Activated CD8-positive, alpha-beta T cell treated with anti-CD3 and anti-CD28 coated beads, Interleukin-2, amount 10 ng/mL, durations not matched to agents 7 days and 5 days (primary cell): ENCODE measurements at places on chromosomes 16 and 17.

GRCh38 chr17:2592971-2593820 lies at the start of gene PAFAH1B1:
Gene PAFAH1B1 (plus strand): TSS chr17:2593654. CDS start chr17:2638289, 44,635 bp downstream.
- peak; percentile 92 for DNase-seq

DNA sequence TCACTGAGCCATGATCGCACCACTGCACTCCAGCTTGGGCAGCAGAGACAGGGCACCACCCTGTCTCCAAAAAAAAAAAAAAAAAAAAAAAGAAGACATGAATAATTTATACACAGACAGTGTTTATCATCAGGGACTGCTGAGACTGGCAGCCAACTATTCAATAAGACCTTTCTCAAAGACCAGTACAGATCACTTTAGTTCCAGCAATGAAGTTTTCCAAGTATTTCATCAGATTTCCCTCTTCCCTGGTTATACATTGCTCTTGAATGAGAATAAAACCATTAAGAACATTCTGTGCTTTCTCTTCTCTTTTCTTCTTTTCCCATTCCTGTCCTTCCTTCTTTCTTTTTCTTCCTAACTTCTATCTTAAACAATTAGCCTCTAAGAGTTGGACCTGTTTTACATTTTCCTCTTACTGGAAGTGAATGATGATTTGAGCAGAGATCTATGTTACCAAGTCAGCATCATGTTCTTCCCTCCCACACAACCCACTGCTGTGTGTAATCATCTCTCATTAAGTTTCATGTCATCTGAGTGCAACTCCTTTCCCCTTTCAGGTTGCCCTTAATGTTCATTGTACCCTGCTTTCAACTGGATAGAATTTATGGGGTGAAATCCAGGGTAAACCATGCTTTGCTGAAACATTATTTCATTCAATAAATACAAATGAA lies 35.9 kb upstream of the SMIM36 start:
- no peak for DNase-seq

GRCh38 chr16:51559901-51560300 lies 408.8 kb upstream of the SALL1 start:
- no peak for DNase-seq

- DNase-seq = peak; percentile 49
Observed at GRCh38 chr17:27762527-27763305, 37.6 kb downstream of the NOS2 start.

GRCh38 chr16:64656471-64656870 lies 465.4 kb downstream of the CDH11 start:
- DNase-seq = no peak

GRCh38 chr17:42365136-42365535 lies 23.1 kb downstream of the STAT3 start:
- DNase-seq = peak; percentile 29

GRCh38 chr16:84520725-84521496 lies 16.5 kb upstream of the MEAK7 start:
- no peak for DNase-seq

DNA sequence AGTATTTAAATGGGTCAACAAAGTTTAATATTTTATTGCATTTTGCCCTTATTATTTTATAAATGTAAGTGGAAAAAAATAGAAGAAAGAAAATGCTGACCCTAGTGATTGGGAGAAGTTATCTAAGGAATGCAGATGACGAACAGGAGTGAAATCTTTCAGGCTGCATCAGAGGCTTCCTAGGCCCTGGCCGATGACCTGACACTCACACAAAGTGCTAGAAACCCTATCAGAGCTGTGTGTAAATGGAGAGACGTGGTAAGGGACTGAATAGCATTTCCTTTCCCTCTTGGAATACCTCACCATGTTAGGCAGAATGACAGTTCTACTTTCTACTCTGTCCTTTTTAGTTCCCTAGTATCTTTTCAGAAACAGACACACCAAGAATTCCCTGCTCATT lies 44.9 kb upstream of the CNEP1R1 start:
- DNase-seq = no peak

DNA sequence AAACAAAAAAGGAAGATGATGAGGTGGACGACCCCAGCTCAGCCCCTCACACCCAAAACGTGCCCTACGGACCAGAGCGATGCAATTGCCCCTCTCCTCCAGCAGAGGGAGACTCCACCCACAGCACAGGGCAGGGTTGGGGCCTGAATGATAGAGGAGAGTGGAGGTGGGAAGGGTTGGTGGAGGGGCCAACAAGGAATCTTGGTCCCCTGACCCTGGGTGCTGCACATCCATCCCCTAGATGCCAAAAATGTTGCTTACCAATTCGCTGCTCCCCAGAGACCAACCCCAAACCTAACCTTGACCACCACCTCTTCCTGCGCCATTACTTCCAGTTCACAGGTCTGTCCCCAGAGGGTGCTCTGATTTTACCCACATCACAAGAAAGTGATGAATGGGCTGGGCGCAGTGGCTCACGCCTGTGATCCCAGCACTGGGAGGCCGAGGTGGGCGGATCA lies 12.9 kb downstream of the P2RX5 start:
- DNase-seq = peak; percentile 74

DNA sequence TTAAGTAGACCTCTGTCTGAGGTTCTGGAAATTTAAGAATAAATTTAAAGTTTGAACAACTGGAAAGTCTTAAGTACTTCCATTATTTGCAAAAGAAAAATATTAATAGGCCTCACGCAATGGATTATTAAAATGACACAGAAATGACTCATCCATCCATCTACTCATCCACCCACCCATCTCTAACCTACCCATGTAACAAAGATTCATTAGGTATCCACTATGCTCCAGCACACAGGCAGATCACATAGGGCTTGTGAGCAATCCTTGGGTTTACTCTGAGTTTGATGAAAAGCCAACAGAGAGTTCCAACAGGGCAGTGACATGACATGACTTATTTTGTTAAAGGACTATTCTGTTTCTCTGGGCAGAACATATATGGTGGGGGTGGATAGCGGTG lies 93.3 kb downstream of the HELZ start:
- DNase-seq = no peak

- no peak for DNase-seq
Observed at GRCh38 chr16:17350207-17350606, 120.6 kb downstream of the XYLT1 start.

DNA sequence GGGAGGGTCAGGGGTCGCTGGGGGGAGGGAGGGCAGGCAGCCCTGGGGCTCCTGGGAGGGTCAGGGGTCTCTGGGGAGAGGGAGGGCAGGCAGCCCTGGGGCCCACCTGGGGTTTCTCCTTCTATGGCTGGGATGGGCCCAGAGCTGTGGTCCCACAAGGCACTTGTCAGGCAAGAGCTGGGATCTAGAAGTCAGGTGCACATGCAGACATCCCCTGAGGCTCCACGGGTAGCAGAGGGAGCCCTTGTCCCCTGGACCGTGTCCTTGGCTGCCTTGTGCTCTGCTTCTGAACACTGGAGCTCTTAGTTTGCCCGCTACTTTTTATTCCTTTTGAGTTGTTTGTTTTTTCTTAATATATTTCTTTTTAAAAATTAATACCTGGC lies 1.8 kb downstream of the TUBB3 start:
- no peak for DNase-seq

- no peak for DNase-seq
Observed at GRCh38 chr17:67931227-67931626, 65.0 kb downstream of the C17orf58 start.

DNA sequence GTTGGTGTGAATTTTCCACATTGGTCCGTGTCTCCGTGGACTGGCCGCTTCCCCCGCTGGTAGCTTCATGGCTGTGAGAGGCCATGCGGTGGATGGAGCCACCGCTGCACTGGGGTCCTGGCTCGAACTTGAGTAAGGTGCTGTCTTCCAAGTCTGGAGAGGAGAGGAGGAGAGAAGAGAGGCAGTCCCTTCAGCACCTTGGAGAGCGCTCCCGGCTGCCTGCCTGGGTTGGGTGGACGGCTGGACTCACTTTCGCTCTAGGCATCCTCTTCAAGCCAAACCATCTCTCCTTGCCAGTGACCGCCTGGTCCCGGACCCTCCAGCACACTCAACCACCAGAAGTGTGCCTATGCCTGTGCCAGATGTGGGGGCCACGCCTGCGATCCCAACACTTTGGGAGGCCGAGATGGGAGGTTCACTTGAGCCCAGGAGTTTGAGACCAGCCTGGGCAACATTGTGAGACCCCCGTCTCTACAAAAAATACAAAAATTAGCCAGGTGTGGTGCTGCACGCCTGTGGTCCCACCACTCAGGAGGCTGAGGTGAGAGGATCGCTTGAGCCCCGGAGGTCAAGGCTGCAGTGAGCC lies 6.2 kb downstream of the JPH3 start:
- DNase-seq = peak; percentile 73

DNA sequence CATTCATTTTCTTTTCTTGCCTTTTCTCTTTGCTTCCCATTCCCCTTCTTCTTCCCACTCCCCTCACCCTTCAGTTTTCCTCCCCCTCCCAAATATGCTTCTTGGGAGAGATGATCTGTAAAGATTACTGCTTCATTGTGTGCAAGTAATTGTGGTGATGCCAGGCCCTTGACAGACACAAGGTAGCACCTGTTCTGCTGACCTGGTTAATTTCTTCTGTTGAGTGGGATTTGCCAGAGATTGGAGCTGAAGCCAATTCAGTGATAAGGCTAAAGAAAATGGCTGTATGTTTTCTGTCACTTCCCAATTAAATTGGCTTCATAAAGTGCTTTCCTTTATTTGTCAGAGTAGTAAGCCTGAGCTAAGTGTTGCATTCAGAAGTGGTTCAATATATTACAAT lies 44.5 kb downstream of the AATF start:
- DNase-seq = no peak

DNA sequence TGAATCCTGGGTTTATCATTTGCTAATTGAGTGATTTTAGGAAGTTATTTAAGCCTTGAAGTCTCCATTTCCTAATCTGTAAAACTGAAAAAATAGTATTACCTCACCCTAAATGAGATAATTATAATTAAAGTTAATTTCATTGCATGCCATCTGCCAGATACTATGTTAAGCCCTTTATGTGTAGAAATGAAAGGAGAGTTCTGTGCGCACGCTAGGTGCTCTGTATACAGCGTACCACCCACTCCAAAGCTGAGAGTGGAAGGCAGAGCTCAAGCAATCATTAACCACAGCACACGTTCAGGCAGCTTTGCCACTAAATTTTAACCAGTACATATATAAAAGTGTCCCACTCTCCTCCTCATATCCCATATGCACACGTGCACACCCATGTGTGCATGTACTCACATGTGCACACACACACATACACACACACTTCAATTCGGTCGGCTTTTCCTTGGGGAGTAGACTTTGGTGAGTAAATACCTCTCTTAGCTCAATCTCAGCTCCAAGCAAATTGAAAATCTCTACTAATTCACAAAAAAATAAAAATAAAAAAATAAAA lies 204.8 kb downstream of the GRIN2A start:
- DNase-seq = no peak

DNA sequence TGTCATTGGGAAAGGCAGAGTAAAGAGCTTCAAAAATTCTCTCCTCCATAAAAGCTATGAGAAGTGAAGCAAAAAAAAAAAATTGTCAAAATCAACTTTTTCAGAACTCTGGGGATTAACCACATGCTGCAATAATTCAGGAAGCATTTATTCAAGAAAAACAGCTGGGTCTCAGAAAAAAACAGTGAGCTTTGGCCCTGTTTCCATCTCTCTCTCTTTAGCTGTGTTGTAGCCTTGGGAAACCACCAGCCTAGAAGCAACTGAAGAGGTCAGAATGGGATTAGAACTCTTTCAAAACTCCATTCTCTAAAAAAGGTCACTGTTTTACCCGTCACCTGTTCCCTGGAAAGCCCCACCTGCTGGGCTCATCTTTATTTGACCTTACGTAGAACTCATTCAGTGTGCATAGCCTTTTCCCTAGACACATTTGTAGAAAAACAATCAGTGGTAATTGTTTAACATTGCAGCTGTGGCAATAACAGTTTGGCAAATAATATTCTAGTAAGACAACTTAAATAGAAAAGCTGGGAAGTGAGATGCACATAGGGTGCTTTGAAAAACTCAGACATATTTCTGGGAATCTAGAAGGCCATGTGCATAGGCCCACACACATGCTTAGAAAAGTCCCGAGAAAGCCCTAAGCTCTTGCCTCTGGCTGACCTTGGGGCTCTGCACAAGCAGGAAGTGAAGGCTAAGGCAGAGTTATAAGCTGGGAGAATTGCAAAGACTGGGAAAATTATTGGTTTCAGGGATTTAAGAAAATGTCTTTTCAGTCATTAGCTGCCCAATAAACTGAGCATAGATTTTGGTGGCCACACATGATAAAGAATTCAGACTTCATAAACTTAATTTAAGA lies 18.0 kb downstream of the SLC5A11 start:
- no peak for DNase-seq

GRCh38 chr16:11312718-11313492 lies 31.8 kb upstream of the PRM1 start:
- DNase-seq = peak; percentile 63

GRCh38 chr17:75047398-75048098 lies 523 bp downstream of the KCTD2 start:
- DNase-seq = peak; percentile 43

- DNase-seq = no peak
Observed at GRCh38 chr17:57915544-57915943, 39.7 kb downstream of the CUEDC1 start.

GRCh38 chr17:28247671-28248555 lies 71.1 kb upstream of the TMEM97 start:
- no peak for DNase-seq

- no peak for DNase-seq
Observed at GRCh38 chr17:80409626-80410025, 5.3 kb upstream of the ENDOV start.

DNA sequence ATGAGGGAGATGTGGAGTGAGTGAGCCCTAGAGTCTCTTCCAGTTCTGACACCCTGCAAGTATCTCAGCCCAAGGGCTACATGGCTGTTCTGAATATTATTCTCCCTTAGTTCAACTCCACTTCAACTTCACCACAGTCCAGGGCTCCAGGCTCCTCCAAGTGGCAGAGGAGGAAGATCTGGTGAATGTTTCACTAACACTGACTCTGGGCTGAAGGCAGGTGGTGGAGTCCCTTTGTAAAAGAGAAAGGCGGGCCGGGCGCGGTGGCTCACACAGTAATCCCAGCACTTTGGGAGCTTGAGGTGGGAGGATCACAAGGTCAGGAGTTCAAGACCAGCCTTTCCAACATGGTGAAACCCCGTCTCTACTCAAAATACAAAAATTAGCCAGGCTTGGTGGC lies 13.6 kb downstream of the CCDC92B start:
- no peak for DNase-seq
